Posterior vena cava (tissue), 2 donors: ENCODE measurements at places on chromosomes 16 and 17. TPM values are rescaled to one million over a fixed set of nuclear protein-coding genes. Genes with fewer than 3 reads are reported as not detected.

CPHXL2 gene
- not detected for total RNA-seq

DNA sequence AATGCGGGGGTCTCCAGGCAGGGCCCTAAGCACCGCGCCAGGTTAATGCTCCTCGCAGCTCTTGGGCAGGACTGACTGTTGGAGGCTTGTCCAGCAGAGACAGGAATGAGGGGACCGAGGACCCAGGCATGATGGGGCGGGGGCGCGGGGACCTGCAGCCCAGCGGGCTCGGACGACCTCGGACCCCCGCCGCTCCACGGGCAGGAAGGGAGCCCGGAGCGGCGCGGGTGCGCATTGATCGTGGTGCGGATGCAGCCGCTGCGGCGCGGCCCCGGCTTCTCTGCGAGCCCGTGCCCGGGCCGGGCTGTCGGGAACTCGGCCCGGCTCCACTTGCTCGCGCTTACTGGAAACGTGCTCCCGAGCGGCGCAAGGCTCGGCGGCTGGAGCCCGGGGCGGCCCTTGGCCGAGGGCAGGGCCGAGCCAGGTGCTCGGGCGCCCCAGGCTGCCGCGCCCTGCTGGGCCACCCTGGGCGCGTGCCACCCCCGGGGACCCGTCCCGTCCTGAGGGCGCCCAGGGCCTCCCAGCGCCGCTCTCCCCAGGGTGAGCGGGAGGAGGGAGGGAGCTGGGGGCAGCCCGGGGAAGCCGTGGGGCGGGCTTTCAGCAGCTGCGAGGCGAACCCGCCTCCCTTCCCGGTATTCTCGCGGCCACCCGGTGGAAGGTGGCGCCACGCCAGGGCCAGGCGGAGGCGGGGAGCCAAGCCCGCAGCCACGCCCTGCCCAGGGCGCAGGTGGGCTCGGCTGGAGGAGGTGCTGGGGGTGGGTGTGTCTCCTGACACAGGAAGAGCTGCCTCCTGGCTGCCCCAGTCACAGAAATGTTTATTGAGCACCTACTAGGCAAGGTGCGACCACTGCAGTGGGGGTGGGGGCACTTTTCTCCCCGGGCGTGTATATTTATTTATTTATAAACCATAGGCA lies 45.9 kb downstream of the SOCS3 start:
- peak; percentile 92 for DNase-seq

GRCh38 chr17:82332669-82333278 lies 792 bp downstream of the SECTM1 start:
- peak; percentile 91 for DNase-seq

TAC4 gene
- not detected for total RNA-seq

DNA sequence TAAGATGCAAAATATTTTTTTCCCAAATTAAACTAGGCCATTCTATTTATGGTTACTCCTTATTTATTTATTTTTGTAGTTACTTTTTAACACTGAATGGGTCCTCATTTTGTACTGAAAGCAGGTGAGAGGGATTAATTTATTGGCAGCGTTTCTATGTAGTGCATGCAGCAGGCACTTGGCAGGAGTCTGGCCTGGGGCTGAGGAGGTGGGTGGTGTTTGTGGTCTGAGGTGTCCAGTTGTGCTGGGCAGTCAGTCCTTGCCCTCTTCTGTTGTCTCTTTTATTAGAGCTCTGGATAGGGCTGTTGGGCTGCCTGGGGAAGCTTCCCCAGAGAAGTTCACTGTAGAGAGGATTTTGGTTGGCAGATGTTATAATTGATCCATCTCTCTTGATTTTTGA lies 12.7 kb downstream of the SEC14L1 start:
- DNase-seq, result no peak

- DNase-seq, result no peak
These were observed 10.9 kb downstream of the HAPSTR1 start for GRCh38 chr16:9102379-9102778.

- peak; percentile 87 for DNase-seq
These were observed 148.0 kb upstream of the TNRC6C start for GRCh38 chr17:77810536-77810935.

GRCh38 chr17:40553694-40554534 lies 11.4 kb downstream of the CCR7 start:
- DNase-seq, result peak; percentile 95

TMEM106A gene
- total RNA-seq, result 18.4 TPM

GRCh38 chr16:30005341-30006094 lies 5.3 kb downstream of the DOC2A start:
- no peak for DNase-seq

DNA sequence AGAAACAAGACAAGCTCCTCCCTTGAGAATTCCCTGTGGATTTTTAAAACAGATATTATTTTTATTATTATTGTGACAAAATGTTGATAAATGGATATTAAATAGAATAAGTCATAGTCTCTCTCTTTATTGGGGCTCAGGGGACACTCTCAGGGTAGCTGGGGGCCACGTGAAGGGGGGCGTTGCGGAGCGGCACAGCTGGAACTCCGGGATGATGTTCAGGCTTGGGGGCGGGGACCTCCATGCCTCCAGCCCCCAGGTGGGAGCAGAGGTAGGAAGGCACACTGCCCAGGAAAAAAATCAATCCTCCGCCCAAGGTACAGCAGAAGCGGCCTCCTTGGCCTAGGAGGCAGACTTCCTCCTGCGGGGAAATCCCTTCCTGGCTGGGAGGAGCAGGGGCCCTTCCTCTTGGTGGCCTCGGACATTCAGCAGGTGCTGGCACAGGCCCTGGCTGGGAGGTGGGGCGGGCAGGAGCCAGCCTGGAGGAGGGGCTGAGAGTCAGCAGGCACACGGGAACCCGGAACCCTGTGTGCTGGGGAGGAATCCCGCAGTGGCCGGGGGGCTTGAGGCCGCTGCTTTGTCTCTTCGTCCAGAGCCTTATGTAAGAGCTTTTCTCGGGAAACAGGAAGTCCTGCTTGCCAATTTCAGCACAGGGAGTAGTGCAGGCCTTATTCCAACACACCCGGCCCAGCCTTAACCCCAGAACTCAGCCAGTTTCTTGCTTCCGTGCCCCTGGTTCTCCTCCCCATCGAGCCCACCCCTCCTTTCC lies 591 bp upstream of the TNFSF13 start:
- peak; percentile 92 for DNase-seq

TPPP3 gene
- total RNA-seq, result 39.3 TPM

KRTAP4-6 gene
- total RNA-seq, result not detected

ZSCAN10 gene
- not detected for total RNA-seq

GRCh38 chr17:59512844-59513385 lies 52.5 kb upstream of the DHX40 start:
- DNase-seq, result no peak

C16orf92 gene
- total RNA-seq, result not detected

GRCh38 chr17:34675605-34676004 lies 96.2 kb downstream of the TMEM132E start:
- no peak for DNase-seq

LPCAT2 gene
- total RNA-seq, result 16.0 TPM

DNA sequence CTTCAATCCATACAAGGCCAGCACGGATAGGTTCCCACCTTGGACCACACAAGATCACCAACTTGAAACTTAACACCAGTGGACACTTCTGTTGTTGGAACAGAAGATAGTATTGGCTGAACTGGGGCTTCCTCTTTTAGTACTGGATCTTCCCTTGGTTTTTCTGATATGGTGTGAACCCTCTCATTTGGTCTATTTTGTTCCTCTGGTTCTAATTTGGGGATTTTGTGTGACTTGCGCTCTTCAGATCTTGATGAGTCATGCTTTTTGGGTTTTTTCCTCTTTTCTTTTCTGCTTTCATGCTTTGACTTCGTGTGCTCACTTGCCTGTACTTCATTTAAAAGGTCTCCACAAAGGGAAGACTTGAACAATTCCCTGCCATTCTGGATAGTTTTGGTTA lies 39.0 kb downstream of the SOST start:
- no peak for DNase-seq

DNA sequence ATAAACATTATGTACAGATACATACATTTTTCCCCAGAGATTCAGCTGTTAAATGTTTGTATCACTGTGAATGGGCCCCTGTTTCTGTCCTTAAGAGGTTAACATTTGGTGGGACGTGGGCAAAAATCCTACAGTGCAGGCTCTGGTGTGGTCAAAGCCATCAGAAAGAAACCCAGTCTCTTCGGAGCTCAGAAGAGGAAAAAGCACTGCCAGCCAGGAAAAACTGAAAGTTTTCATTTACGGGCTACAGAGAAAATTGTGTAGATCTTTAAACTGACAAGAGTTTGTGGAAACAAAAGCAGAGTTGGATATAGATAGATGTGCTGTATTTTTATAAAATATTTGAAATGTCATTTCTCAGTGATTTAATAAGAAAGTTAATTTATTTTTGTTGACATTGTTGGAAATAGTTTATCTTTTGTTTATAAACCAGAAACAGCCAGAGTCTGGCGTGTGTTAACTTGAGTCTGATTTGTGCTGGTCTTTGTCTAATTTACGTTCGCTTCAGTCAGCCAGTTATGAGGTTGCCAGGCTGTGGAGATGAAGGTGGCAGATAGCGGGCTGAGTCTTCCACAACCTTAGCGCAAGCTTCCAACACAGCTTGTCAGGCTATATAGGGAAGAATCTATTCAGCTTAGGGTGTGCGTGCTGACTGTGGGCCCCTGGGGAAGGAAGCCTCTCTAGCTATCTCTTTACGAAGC lies 9.5 kb upstream of the TEKT3 start:
- no peak for DNase-seq

BCL6B gene
- total RNA-seq, result 29.7 TPM

OR2C1 gene
- total RNA-seq, result not detected

- no peak for DNase-seq
These were observed 145.7 kb downstream of the ZFHX3 start for GRCh38 chr16:72902206-72902605.
